Stimulated activated CD8-positive, alpha-beta memory T cell treated with anti-CD3 and anti-CD28 coated beads, Interleukin-15, amount 100 ng/mL, for 1 hour (primary cell): ENCODE measurements at places on chromosomes 5 and 9.

- DNase-seq, result peak; percentile 1
Observed at GRCh38 chr9:94783102-94783682, 56.7 kb downstream of the AOPEP start.

- no peak for DNase-seq
Observed at GRCh38 chr5:147963948-147964693, 57.8 kb upstream of the C5orf46 start.

- peak; percentile 53 for DNase-seq
Observed at GRCh38 chr5:53095931-53096525, 13.5 kb downstream of the MOCS2 start.

- no peak for DNase-seq
Observed at GRCh38 chr5:59185757-59186385, 603.0 kb downstream of the RAB3C start.

DNA sequence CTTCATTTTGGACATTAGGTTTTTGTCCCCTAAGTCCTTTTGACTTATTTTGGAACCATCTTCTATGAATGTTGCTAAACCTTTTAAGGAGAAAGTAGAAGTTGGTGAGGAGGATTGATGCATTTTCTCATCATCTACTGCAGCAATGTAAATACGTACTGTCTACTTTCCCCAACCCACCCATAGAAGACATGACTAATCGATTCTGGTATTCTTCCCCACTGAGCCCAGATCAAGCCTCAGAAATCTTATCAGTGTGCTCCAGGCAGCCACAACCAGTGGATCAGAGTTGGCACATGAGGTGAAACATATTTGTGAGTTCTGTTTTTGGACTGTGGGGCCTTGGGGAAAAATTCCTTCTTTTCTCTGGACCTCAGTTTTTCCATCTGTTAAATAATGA is 57.7 kb downstream of the FGF18 start:
- DNase-seq, result no peak

DNA sequence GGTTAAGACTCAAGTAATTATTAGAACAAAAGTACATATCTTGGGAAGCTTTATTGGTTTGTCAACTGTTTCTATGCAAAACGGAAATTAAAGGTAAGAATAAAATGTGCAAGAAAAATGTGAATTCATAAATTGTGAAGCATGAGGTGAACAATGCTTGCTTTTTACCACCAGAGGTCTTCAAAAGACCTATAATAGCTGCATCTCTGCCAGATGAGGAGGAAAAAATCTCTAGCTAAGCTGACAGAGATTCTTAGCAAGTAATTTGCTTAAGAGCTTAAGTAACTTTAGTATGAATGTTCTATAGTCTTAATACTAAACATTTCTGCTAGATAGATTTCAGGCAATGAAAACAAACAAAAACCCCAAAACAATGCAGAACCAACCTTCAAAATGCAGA is 54.1 kb downstream of the MRPS30 start:
- no peak for DNase-seq

- no peak for DNase-seq
Observed at GRCh38 chr5:78509884-78510769, 138.4 kb downstream of the LHFPL2 start.

DNA sequence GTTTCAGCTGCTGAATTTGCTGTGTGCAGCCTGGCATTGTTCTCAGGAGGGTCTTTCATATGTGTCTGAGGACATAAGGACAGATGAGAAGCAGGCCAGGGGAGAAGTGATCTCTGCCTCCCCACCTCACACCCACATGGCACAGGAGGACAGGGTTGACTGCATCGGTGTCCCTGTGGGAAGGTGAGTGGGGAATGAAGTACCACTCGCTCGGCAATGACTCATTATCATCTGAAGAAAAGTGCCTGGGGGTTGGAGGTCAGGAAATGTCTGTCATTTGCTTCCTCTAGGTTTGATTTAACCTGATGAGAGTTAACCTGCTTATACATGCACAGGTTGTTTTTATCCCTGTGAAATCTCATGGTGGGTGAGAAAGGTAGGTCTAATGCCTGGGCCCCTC is 195.0 kb downstream of the GADD45G start:
- DNase-seq, result no peak

DNA sequence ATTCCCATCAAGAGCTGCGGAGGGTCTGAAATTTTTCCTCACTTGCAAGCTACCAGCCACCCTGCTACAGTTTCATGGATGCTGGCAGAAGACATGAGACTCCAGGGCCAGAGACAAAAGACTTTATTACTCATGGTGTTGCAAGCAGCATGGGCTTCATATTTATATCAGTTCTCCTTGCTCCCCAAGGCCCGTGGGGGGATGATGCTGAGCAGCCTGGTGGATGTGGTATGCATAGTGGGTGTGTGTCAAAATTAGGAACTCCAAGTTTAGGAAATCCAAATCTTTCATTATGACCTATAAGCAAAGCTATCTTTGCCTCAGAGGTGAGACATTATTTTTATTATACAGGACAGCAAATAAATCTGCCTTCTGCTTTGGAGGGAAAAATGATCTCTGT is 105.7 kb upstream of the ALDH1B1 start:
- no peak for DNase-seq

GRCh38 chr9:97518909-97519307 is 17.4 kb downstream of the TMOD1 start:
- no peak for DNase-seq

DNA sequence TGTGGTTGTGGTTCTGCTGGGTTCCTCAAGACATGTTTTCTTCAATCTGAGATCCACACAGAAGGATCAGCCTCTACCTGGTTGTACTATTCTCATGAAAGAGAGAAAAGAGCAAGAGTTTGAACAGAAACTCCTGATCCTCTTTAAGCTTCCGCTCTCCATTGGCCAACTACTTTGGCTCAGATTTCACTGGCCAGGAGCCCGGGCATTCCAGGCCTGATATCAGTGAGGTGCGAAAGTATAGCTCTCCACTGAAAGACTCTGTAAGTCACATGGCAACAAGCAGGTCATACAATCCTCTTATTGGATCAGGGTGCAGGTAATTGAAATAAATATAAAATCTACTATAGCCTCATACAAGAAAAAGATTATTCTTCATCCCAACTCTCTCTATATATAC is 920.5 kb downstream of the TLE4 start:
- DNase-seq, result no peak

DNA sequence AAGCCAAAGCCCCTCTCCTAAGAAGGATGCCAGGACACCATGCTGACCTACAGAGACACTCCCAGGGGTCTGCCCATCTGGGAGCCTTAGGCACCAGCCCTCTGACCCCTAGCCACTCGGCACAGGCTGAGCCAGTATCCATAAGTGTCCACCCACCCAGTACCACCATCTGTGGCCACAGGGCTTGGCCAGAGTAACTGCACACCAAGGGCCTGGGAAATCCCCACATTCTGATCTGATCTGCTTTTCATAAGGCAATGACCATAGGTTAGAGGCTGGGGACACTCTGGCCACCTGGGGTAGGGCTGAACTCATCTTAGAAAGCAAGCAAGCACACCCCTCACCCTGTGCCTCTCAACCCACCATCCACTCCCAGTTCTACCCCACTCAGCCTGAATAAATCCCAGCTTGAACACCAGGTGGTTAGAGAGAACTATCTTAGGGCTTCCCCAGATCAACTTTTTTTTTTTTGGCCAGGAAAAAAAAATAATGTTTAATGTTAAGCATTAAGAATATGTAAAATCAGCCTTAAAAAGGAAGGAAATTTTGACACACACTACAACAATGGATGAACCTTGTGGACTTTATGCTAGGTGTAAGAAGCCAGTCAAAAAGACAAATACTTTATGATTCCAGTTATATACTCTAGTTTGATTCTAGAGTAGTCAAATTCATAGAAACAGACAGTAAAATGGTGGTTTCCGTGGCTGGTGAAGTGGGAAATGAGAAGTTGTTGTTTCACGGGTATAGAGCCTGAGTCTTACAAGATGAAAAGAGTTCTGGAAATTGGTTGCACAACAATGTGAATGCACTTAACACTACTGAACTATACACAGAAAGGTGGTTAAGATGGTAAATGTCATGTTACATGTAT is 6.2 kb downstream of the GNPDA1 start:
- no peak for DNase-seq

DNA sequence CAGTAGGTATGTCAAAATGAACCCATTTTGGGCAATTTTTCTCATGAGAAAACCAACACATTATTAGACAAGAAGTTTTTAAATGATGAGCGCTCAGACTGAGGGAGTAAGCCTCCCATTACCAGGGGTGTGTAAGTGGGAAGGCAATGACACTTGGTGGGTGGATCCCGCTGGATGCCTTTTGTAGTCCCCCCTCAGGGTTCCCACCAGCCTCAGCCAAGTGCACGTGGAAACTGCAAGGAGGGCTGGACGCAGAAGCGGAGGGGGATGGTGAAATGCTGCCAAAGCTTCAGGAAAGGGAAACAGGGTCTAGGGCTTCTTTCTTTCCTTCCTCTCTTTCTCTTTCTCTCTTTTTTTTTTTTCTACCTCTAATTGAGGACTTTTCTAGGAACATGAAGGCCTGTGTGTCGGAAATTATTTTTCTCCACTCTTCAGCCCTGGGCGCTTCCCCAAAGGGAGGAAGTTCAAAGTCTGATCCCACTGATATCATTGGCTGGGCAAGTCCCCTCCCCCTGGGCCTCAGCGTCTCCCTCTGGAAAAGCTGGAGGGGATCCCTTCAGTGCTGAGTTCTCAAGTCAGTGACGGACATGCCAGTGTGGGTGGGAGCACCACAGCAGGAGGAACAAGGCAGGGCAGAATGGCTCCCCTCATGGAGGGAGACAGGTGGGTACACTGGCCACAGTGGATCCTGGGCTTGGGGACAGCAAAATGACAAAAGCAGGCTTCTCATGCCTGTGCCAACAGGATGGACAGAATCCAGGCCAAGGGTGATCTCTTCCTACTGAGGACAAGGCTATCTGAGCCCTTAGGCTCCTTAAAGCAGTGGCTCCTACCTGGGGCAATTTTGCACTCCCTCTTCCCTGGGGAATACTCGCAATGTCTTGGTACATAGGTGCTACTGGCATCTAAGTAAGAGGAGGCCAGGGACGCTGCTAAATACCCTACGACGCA is 23.9 kb upstream of the SLC25A51 start:
- no peak for DNase-seq

- no peak for DNase-seq
Observed at GRCh38 chr5:68428231-68428811, 212.8 kb downstream of the PIK3R1 start.

GRCh38 chr9:131179561-131180219 is 54.3 kb downstream of the NUP214 start:
- no peak for DNase-seq

- no peak for DNase-seq
Observed at GRCh38 chr9:106779796-106780195, 83.2 kb upstream of the ZNF462 start.

DNA sequence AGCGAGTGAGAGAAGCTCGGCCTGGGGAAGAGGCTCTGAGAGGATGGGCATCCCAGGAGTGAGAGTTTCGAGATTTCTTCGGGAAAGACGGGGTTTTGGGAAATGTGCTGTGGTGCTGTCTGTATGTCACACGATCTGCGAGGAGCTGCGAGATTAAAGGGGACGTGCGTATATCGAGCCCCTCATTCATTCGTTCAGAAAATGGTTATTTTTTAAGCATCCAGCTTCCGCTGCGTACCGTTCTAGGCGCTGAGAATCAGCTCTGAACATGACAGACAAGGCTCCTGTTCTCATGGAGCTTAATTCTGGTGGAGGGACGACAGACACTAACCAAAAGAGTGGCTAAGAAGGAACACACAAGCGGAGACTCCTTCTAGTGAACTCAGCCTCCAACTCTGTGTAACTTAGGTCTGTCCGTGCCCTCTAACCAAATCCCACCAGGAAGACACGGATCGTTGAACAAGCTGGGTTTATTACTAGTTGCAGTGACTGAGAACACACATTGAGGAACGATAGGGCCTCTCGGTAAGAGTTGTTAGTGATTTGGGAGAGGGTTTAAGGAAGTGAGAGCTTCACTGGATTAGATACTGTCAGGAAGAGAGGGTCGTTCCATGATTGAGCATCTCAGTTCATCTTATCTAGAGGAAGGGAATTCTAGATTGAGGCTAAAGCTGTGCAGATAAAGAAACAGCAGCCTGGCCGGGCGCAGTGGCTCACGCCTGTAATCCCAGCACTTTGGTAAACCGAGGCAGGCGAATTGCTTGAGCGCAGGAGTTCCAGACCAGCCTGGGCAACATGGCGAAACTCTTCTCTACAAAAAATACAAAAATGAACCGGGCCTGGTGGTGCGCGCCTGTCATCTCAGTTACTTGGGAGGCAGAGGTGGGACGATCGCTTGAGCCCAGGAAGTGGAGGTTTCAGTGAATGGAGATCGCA is 1.0 kb upstream of the FBXW11 start:
- DNase-seq, result no peak

DNA sequence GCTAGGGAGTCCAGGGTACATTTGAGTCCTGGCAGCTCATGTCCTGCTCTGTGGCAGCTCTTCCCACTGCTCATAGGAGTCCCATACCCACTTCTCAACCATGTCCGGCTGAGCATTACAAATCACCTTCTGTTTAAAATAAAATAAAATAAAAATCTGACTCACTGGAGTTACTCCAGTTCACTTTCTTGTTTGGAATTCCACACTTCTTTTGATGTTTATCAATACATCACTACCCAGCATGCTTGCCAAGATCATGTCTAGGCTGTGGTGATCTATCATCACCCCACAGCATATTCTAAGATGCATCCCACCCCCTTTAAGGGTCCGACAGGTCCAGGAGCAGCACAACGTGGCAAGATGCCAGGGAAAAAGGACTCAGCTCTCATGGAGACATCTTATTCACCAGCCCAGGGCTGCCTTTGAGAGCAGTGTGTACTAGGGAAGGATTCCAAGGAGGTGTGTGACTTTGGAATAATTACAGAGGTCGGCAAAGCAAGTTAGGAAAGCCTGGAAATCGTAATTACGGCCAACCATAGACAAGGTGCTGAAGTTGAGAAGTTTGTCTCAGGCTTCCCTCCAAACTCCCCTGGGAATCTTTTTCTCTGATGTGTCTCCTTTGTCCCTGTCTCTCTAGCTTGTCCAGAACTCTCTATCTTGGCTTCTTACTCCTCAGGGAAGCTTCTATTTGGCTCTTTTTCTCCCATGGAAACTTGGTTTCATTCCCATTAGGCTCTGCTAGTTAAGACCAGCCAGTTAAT is 111.4 kb upstream of the SLC1A3 start:
- no peak for DNase-seq

GRCh38 chr5:178145965-178146820 is 7.5 kb downstream of the NHP2 start:
- peak; percentile 59 for DNase-seq

DNA sequence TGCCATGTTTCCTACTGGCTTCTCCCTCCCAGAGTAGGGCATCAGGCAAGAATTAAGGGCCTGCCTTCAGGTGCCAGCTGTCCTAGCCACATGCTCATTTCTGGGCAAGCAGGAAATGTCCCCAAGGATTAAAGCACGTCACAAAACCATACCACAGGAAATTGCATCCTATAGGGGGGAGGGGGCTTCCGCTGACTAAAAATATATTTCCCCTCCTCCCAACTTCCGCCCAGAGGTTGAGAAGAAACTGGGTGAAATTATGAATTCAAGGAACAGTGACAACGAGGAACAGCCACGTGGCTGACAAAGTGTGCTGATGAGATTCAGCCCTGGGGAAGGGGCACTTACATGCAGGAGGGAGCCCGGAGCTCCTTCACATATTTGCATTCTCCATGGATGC is 4.1 kb downstream of the HBEGF start:
- no peak for DNase-seq
